Activated CD4-positive, alpha-beta T cell treated with anti-CD3 and anti-CD28 coated beads, Interleukin-2, amount 50 U/mL, for 16 hours (primary cell): ENCODE measurements at places on chromosomes 6 and 20.

DNA sequence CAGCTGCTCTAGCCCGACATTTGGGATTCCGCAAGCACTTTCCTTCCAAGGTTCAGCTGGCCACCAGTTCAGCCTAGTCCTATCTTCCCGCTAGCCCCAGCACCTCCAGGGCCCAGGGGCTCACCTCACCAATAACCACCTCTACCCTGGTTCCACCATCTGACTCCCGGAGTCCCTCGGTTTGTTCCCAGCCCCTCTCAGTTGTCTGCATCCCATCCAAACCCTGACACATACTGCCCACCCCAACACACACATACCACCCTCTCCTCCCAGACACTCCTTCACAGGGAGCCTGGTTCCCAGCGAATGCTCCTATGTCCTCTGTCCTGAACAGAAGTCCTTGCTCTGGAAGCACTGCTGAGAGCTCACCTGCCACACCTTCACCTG, 418 bp downstream of the TNXB start:
- DNase-seq = no peak

- no peak for DNase-seq
Measured at GRCh38 chr6:158769771-158770432, 49.3 kb downstream of the EZR start.

DNA sequence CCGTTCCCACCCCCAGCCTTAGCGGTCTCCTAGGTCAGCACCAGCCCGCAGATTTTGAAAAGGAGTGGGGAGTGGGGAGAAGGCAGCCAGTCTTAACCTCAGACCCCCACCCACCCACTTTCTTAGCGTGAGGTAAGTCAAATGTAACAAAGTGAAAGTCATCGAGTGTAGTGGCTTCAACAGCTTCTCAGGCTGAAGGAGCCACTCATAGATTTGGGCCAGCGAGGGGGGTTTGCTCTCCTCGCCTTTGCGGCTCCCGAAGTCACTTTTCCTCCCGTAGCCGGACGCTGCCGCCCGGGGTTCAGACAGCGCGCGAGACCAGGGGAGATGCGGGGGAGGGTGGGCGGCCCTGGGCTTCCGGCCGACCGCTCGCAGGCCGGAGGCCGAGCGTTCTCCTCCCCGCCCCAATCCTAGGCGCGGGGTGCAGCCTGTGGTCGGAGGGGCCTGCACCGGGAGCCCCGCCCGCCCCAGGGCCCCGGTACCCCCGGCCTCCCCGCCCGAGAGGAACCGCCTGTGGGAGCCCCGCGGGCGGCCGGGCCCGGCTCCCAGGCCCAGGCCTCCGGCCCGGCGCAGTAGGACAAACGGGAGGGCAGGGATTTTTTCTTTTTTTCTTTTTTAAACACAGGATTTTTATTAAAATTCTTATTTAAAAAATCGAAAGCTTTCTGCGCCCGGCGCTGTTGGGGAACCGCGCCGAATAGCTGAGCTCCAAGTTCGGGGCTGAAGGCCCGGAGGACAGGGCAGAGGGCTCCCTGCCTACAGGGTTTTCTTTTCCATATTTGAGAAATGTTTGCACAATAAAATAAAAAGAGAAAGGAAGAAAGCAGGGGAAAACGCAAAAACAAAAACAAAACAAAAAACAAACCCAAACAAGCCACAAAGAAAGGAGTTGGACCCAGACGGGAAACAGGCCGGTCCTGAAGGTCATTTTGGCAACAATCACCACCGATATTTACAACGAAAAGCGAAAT, 3.2 kb downstream of the NKX2-2 start:
- no peak for DNase-seq

DNA sequence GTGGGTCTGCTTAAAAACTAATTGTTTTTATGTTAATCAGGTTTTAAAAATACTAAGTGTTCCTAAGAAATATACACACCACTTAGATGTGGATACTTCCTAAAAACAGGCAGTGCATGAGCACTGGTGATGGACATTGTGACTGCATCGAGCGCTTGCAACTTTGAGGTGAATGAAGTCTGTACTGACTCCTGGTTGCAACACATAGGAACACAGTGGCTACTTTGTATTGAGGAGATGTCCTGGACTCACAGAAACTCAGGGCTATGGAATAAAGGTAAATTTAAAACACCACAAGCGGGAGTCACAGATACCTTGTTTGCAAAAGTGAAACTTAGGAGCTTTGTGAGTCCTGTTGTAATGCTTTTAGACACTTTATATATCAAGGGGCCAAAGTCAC, 55.6 kb upstream of the POLR1H start:
- DNase-seq = no peak

- DNase-seq = no peak
Measured at GRCh38 chr20:22579711-22580697, 4.4 kb downstream of the FOXA2 start.

- peak; percentile 23 for DNase-seq
Measured at GRCh38 chr20:38152175-38152620, 12.9 kb downstream of the TGM2 start.

GRCh38 chr6:166419717-166420116, 37.0 kb upstream of the MPC1 start:
- no peak for DNase-seq

- no peak for DNase-seq
Measured at GRCh38 chr6:30820193-30820592, 64.1 kb upstream of the DDR1 start.

GRCh38 chr6:21070620-21071019, 522.9 kb upstream of the SOX4 start:
- no peak for DNase-seq

- no peak for DNase-seq
Measured at GRCh38 chr20:54063992-54064676, 6.3 kb downstream of the BCAS1 start.

- no peak for DNase-seq
Measured at GRCh38 chr6:39251406-39251805, 22.1 kb upstream of the KCNK5 start.

- DNase-seq = no peak
Measured at GRCh38 chr6:84057908-84058307, 24.3 kb downstream of the MRAP2 start.

- no peak for DNase-seq
Measured at GRCh38 chr6:108904741-108905140, 56.5 kb downstream of the ARMC2 start.

DNA sequence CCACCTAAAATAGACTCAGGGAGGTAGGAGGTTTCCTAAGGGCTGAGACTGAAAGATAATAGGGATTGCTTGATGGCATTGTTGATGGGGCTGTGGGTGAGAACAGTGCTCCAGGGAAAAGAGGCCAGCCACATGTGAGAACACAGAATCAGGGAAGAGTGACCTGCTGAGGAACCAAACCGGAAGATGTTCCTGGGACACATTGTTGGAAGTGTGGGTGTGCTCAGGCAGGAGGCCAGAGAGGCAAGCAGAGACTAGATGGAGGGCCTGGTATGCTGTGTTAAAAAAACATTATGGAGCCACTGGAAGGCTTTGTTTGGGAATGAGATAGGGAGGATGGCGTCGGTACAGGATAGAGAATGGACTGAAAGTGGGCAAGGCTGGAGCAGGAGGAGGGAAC, 23.3 kb downstream of the RNF144B start:
- no peak for DNase-seq

DNA sequence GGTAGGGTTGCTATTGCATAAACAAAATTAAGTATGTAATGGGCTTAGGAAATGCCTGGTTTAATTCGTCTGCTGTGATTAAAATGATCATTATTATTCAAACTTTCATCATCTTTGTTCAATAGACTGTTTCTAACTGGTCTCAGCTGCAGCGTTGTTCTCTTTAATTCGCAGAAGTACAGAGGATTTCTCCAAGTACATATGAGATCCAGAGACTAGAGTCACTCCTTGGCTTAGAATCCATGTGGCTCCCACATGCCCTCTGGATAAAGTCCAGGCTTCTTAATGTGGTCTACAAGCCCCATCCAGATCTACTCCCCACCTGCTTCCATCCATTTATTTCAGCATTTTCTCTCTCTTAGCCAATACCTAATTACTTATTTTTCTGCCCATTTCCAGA, 1.1 kb upstream of the ZBTB24 start:
- no peak for DNase-seq

- DNase-seq = no peak
Measured at GRCh38 chr20:19451231-19451922, 238.9 kb downstream of the SLC24A3 start.

- DNase-seq = no peak
Measured at GRCh38 chr20:61924858-61925554, 140.7 kb downstream of the TAF4 start.

DNA sequence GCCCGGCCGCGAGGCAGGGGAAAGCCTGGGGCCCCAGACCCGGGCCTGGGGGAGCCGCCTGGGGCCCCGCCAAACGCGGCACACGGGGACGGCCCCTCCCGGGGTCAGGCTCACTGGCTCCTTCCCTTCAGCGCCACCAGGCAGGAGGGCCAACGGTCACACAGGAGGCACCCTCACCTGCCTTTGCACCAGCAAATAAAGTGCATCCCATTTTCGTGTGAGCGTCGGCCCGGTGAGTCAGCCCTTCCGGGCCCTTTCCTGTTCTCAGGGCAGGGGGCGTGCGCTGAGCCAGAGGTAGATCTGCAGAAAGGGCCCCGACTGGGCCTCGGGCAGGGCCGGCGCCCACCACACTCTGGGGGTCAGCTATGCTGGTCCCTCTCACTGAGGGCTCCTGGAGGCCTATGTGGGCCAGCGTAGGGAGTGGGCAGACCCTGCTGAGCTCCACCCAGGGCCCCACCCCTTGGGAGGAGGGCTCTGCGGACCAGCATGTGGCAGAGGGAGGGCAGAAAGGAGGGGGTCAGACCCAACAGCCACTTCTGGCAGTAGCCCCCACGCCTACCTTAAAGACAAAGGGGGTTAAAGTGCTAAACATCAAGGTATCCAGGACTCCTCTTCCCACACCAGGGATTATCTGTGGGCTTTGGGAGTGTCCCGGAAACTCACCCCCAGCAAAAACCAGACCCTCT, 931 bp upstream of the UCKL1 start:
- peak; percentile 79 for DNase-seq

DNA sequence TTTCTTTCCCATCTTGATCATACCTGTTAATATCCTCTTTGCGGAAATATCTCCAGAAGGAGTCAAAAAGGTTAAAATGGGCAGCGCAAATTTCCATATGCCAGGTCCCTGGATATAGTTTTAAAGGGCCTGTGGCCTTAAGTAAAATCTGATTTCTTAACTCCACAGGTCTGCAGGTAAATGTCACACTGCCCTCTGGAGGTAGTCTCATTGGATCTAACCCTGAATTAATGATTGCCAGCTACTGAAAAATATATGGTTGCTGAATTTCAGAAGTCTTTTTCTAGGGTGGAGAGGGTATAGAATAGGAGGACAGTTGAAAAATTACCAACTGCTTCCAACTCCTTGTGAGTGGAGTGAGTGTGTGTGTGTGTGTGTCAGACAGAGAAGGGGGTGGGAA, 8.5 kb downstream of the MOXD1 start:
- DNase-seq = no peak

- no peak for DNase-seq
Measured at GRCh38 chr6:136736281-136736960, 55.9 kb downstream of the MAP3K5 start.

DNA sequence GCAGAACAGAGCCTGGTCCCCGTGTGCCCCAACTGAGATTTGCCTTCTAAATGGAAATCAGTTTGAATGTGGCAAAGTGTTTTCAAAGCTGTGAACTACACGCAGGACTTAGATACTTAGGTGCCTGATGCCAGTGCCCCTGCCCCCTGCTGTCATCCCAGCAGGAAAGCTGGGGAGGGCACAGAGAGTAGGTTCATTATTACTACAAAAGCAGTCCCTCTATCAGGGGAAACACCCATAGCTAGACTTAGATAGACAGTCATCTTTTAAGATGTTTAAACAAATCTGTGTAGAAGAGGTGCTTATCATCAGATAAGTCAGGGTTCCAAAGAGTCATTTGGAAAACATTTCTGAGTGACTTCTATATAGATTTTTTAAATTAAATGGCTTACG, 155.0 kb upstream of the SNX9 start:
- no peak for DNase-seq

- DNase-seq = no peak
Measured at GRCh38 chr6:137995371-137995770, 111.8 kb downstream of the PERP start.

- peak; percentile 54 for DNase-seq
Measured at GRCh38 chr20:63574156-63574828, at the start of gene HELZ2. HELZ2 (minus strand) TSS chr20:63574239; CDS start chr20:63572385, 1,854 bp downstream.

GRCh38 chr6:3841711-3842565, 7.2 kb upstream of the FAM50B start:
- DNase-seq = no peak

GRCh38 chr6:6717953-6718352, 129.4 kb downstream of the LY86 start:
- no peak for DNase-seq

DNA sequence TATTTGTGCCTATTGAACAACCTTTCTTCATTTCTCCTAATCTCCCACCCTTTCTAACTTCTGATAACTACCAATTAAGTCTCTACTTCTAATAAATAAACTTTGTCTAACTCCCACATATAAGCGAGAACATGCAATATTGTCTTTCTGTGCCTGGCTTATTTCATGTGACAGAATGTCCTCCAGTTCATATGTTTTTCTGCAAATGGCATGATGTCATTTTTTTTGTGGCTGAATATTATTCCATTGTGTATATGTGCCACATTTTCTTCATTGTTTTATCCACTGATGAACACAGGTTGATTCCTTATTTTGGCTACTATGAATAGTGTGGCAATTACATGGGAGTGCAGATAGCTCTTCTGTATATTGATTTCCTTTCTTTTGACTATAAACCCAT, 1041.5 kb upstream of the MANEA start:
- DNase-seq = no peak

DNA sequence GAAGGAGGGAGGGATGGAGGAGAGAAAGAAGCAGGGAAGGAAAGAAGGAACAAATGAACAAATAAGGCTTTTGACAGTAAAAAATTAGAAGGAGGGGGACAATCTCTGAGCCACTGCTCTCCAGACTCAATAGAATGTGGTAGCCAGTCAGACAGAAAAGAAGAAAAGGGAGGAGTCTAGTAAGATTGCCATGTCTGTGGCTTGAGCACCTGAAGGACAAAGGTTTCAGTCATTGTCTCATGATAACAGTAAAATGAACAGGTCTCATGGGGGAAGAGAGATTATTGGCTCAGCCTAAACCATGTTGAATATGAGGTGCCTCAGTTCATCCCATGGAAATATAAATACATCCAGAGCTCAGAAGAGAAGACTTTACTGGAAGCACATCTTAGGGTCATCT, 14.0 kb upstream of the LOC128125822 start:
- no peak for DNase-seq

DNA sequence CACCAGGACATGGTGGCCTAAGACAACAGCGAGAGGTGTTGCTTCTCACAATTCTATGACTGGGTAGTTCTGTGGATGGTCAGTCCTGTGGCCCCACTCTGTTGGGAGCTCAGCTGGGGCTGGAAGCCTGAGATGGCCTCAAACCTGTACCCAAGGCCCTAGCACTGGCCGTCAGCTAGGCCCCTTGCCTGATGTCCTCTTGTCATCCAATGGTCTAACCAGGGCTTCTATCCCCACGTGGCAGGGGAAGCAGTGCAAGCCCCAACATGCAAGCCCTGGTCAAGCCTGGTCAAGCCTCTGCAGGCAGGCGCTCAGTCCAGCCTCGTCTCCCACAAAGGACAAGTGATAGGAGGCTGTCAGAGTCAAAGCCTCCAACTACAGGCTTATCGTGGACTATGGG, 196.5 kb upstream of the CST7 start:
- no peak for DNase-seq
